ENCODE measurements at places on chromosomes 2 and 18.

- DNase-seq, result no peak
These were observed 891 bp upstream of the FTCDNL1 start for GRCh38 chr2:199851883-199852282.

DNA sequence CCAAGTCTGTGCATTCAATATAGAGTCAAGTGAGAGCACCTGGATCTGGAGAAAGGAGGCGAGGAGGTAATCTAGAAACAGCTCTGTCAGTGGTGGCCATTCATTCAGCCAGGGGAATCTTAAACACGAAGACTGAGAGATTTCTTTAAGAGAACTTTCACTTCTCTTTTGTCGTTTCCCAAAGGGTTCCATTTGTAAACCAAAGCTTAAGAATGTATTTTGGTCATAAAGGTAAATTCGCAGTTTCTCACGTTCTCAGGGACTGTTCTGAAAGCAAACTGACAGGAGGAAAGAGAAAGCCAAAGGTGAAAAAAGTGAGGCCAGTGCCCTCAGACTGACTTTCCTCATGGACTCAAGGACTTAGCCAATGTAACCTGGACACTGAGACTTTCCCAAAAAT, 513.5 kb downstream of the CMPK2 start:
- DNase-seq, result no peak

GRCh38 chr2:164644036-164644700, 22.9 kb upstream of the GRB14 start:
- no peak for DNase-seq

DNA sequence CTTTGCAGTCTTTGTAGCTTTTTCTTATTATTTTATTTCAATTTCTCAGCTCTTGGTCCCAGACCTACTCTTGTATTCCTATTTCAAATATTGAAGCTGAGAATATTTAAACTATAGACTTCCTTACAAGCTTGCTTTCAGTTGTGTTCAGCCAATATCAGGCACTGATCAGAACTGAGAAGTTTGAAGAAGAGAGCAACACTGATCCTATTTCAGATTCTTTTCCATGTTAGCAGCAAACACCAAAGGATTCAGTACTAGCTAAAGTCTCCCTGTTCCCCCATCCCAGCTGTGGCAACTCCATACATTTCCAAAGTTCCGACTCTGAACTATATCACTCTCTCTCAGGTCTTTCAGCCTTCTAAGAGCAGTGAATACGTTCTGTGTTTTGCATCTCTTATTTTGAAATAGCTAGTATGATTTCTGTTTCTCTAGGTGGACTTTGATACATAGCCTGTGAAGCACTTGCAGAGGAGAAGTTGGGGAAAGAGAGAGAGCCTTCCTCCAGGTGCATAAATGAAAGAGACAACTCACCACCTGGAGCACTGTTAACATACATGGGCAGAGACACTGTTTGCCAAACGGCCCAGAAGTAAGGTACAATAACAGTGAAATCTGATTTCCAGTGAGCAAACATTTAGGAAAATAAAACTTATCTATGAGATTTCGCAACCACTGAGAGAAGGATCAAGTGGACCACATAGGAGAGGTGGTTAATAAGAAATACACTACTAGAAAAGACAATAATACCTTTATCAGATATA, 135.0 kb upstream of the ZNF804A start:
- DNase-seq, result no peak
